Mesothelial cell of epicardium (in vitro differentiated cells): ENCODE measurements at places on chromosomes 7 and 10.

- no peak for DNase-seq
These were observed 3.0 kb downstream of the GUSB start for GRCh38 chr7:65978891-65979582.

GRCh38 chr10:17056781-17057428, 72.7 kb downstream of the CUBN start:
- no peak for DNase-seq

GRCh38 chr10:76082232-76082631, 650.8 kb downstream of the LRMDA start:
- DNase-seq, result no peak

GRCh38 chr7:121901026-121901425, 28.1 kb downstream of the PTPRZ1 start:
- no peak for DNase-seq

- DNase-seq, result no peak
These were observed 280.9 kb upstream of the LYZL1 start for GRCh38 chr10:29007748-29008610.

DNA sequence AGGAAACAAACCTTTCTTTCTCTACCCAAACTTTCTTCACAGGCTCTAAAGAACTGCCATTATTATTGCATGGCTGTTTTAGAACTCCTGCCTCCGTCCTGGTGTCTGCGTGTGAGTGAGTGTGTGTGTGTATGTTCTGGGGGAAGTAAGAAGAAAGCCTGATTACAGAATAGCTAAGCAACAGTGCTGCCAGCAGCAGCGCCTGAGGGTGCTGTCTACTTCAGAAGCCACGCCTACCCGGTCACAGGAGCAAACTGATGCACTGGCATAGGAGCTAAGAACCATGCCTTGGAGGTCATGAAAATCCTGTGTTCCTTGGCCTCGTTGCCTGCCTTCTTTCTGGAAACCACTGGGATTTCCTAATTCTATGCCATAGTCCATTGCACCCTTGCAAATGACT, 25.2 kb downstream of the LIPK start:
- DNase-seq, result no peak

GRCh38 chr7:75732764-75733630, 5.7 kb downstream of the HIP1 start:
- DNase-seq, result no peak

DNA sequence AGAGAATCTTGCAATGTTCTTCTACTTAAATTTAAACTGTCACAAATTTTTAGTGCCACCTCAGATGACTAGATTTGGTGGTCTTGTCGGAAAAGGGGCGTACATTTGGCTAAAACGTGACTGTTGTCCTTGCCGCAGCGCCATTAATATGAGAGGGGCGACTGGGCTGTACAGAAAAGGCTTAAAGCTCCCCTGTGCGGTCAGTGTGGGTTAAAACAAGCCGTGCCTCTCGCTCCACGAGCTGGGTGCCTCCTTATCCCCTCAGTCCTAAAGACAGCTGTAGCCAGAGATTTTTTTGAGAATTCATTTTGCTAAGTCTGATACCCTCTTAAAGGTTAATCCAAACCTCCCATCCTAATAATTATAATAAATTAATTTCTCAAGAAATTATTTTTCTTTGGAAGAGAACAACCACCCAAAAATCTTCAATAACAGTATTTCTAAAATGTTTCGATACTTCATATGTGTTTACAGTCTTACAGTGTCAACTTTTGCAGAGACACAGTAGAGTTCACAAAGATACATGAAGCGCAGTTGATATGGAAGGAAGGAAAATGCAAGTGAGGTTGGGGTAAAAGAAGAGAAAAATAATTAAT, 68.6 kb downstream of the C7orf25 start:
- no peak for DNase-seq

- no peak for DNase-seq
These were observed 153.9 kb downstream of the AGMO start for GRCh38 chr7:15407910-15408309.

GRCh38 chr10:1527951-1528350, 209.4 kb downstream of the ADARB2 start:
- no peak for DNase-seq
